Activated CD4-positive, alpha-beta T cell treated with anti-CD3 and anti-CD28 coated beads for 48 hours (primary cell): ENCODE measurements at places on chromosomes 7 and 10.

- no peak for DNase-seq
These were observed 110.6 kb upstream of the SAMD8 start for GRCh38 chr10:75000748-75001321.

DNA sequence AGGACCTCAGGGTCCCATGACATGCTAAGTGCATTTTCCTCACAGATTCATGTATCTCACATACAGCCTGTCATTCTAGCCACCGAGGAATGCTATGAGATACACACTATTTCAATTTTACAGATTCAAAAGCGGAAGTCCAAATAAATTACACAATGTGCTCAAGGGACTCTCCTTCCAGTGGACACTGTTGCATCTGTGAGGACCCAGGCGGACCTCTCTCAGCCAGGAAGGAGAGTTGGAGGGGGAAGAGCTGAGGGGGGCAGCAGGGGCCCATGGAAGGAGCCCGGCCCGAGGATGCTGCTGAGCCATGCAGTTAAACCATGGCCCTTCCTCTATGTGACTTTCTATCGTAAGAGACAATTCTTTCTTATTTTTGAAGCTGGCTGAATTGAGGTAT, 93.6 kb downstream of the VOPP1 start:
- DNase-seq, result no peak

DNA sequence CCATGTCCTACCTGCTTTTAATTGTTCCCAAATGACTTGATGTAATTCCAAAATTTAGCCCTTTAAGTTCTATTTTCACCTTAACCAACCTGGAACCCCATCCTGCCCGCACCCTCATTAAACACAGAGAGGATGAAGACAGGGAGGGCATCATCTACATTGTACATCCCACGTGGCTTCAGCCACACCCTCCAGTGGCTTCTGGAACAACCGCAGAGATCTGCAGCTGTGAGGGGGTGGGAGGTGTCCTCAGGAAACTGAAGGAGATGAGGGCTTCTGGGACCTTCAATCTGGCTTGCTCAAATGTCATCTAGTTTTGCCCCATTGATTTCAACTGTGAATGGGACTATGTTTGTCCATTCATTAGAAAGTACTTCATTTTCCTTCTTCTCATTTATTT, 39.0 kb downstream of the AKR1B1 start:
- DNase-seq, result no peak

GRCh38 chr10:35558276-35558675, 46.9 kb upstream of the GJD4 start:
- no peak for DNase-seq

DNA sequence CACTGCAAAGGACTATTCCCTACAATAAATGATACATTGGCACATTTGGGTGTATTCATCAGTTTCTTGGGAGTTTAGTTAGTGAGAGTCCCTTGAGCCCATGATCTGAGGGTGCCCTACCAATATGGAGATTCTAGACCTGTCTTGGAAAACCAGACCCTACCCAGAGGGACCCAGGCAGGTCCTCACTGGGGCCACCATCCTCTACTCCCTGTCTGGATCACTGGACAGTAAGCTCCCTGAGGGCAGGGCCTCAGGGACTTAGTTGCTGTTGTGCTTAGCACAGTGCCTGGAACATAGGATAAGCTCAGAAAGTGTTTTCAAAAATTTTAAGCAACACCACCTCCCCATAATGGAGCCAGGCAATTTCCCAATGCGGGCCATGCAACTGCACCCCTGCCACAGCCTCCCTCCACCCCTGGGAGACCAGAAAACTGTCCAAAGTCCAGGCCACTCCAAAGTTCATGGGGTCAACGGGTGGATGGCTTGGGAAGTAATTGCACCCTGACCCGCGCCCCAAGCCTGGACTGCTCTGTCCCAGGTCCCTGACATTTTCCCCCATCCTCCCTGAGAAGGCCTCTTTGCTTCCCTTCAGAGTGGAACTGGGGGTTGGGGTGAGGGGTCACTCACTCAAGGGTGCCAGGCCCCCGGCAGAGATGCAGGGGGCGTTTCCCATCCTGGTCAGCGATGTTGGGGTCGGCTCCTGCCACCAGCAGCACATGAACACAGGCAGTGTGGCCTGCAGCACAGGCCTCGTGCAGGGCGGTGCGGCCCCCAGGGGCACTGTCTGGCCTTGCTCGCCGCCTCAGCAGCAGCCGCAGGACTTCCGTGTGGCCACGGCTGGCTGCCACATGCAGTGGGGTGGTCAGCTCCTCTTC, 1.0 kb downstream of the ASB10 start:
- DNase-seq, result no peak

DNA sequence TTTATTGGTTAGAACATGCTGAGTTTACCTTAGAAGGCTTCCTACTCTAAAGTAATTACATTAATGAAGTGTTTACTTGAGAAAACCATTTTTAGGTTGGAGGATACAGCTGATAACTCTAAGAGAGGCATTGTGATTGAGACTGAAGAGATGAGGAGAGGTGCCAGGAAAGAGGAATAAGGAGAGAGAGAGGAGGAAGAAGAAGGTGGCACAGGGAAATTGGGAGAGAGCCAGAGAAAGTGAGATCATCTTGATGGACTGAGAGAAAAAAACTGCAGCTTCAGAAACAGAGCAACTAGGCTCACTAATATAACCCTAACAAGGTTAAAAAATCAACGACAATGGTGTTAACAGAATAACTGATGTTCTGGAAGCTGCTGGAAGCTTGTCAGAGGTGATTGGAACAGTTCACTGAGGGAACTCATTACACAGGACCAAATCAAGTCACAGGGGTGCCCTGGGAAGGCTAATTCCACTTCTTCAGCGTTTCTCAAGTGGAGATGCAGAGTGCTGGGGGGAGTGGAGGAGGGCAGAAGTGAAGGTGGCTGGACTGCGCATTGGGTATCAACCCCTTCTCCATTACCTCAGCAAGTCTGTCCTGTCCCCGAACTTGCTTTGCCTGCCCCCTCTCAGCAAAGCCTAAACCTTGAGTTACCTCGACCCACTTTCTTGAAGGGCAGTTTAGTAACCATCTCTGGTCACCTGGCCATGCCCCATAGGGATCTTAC, 6.9 kb upstream of the SORBS1 start:
- no peak for DNase-seq

- no peak for DNase-seq
These were observed 54.9 kb downstream of the MET start for GRCh38 chr7:116726713-116727431.

GRCh38 chr10:88409236-88409635, 173.9 kb downstream of the RNLS start:
- no peak for DNase-seq

DNA sequence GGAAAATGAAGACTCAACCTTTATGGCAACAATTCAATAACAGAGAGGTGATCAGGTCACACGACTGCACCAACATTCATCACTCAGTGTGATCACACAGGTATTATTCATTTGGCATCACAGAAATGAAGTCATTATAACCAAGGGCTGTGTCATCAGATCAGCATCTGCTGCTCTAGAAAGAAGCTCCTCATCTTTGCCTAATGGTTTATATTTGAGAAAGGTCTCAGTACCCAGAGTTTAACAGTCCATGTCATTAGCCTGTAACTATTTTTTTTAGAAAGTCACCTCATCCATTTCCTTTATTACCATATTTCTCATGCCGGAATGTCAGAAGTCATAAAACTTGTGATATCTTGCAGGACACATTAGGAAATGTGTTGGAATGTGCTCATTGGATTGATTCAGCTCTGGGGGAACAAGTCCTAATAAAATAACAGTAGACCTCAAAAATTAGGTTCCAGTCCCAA, 45.1 kb upstream of the PRKG1 start:
- DNase-seq, result no peak

DNA sequence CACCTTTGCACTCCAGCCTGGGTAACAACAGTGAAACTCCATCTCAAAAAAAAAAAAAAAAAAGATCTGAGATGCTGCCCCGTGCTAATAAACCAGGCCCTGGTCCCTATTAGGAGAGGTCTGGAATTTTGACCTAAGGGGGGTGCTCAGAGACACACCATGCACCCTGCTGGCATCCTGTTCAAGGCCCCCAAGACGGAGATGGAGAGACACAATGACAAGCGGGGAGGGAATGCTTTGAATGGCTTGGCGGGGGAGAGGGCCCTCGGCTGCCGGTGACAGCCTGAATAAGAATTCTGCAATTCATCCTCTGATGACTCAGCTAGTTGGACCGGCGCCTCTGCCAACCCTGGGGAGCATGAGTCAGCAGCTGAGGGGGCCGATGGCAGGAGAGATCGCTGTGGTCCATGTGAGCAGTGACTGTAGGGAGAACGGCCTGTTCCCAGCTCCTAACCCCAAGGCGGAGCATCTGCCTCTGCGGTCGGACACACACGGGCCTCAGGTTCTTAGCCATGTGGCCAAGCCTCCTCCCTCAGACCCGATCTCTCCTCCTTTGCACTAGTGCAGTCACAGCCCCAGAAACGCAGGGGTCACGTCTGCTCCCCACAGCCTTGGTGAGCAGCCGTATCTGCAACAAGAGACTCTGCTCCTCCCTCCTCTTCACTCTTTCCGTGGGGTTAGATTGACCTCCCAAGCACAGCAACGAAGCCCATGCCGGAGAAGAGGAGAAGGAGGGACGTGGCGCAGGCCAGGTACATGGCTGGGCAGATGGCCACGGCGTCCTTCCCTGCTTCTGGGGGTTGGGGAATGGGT, 14.9 kb downstream of the TRIM56 start:
- DNase-seq, result peak; percentile 81

DNA sequence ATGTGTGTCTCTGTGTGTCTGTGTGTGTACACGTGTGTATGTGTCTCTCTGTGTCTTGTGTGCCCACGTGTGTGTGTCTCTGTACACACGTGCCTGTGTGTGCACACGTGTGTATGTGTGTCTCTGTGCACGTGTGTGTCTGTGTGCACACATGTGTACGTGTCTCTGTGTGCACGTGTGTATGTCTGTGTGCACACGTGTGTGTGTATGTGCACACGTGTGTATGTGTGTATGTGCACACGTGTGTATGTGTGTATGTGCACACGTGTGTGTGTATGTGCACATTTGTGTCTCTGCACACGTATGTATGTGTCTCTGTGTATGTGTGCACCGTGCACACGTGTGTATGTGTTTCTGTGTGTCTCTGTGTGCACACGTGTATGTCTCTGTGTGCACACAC, 248.7 kb upstream of the SHH start:
- no peak for DNase-seq

DNA sequence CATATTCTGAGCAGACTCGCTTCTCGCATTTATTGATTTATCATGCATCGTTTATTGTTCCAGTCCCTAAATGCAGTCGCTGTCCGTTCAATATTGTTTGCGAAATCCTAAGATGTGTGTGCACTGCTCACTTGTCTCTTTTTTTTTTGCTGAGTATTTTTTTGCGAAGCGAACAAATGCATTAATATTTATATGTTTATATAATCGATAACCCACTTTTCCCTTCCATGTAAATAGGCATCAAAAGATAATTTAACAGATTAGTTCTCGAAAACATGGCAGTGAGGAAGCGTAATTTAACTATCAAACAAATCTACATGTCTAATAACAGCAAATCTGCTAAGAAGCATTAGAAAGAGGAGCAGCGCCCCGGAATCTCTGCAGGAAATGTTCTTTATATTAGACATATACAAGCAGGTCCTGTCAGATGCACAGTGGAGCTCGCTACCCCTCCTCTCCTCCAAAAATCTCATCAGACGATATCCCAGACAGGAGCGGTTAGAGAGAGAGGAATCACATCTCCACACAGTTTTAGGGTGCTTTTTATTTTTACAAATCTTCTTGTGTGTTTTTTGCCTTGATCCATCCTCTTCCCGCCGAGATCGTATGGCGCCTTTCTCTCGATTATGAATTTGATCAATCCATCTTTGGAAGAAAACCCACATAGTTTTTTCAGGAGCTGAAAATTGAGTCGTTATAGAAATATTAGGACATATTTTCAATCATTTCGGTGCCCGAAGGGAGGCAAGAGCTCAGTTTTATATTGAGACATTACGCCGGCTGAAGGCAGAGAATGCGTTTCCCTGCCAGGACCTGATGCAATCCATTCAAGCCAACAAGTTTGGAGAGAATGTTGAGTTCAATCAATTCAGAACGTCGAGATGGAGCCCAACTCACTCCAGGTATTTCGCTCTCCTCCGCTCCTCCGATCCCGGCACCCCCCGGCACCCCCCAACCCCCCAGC, at the start of gene ARID5B:
ARID5B (plus strand) TSS at position 871 of the 964 bp plus-strand sequence; CDS start at position 882, 11 bp downstream.
- peak; percentile 67 for DNase-seq

DNA sequence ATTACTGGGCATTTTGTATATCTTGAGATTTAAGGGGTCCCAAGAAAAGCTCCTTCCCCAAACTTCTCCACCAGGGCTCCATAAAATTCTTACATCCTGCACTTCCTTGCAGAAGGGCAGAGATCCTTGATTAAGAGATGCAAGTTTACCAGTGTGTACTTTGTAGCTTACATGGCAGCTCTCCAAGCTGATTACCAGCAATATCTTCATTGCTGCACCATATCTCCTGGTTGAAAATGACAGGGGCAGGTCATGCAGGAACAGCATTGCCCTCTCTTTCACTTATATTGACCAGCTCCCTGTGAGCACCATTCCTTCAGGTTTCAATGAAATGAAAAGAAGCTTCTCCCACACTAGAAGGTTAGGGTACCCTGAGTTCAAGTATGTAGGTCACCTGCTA, 184.6 kb upstream of the PHYHIPL start:
- DNase-seq, result no peak

DNA sequence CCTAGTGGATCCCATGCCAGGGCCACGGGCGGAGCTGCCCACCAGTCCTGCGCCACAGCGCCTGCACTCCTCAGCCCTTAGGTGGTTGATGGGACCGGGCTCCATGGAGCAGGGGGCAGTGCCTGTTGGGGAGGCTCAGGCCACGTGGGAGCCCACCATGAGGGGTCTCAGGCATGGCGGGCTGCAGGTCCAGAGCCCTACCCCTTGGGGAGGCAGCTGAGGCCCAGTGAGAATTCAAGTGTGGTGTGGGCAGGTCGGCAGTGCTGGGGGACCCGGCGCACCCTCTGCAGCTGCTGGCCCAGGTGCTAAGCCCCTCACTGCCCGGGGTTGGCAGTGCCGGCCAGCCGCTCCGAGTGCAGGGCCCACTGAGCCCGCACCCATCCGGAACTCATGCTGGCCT, 139.8 kb upstream of the LYZL2 start:
- no peak for DNase-seq

GRCh38 chr7:23055582-23056178, 41.8 kb upstream of the HYCC1 start:
- peak; percentile 68 for DNase-seq

- DNase-seq, result no peak
These were observed 106.5 kb downstream of the EPC1 start for GRCh38 chr10:32240471-32240870.

GRCh38 chr10:105075031-105075430, 433.9 kb downstream of the SORCS3 start:
- no peak for DNase-seq

DNA sequence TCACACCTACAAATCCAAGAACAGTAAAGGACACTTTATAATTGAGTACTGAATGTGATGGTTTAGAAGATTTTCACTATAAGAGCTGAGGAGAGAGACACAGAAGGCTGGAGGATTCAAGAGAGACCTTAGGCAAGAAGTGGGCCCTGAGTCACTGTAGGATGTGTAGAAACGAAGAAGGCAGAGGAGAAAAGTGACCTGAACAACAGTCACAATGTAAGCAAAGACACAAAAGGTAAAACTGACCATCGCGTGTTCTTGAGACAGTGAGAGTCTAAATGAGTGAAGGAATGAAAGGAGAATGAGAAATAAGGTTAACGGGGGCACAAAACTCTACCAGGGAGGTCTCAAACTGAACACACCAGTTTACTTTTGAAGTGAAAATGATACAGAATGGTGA, 298.2 kb upstream of the LRGUK start:
- DNase-seq, result no peak
